ENCODE measurements at places on chromosomes 3 and 15.

- no peak for DNase-seq
These were observed 40.5 kb upstream of the CDV3 start for GRCh38 chr3:133532951-133533350.

DNA sequence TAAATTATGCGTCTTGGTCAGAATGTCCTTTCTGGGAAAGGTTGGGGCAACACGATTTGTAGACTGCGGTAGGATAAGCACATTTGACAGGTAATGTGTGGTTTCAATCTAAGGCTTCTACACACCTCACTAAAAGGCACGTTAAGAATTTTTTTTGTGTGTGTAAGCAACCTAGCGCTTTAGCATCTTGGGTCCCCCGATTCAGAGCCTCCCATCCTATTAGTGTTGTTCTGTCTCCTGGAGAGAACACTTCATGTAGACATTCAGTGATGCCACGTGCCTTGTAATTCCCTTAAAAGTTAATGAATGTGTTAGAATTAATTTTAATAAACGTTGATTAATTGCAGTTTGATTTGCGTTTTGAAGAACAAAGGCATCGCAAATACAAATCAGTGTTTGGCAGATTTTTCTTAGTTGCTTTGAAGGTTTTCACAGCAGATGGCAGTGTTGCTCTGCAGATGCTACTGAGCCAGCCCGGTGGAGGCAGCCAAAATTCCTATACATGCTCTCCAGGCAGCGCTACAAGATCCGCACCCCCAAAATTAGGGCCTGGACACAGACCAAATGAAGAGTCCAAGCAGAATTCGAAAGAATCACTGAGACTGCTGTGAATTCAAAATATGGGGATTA is 63.5 kb downstream of the OTOL1 start:
- no peak for DNase-seq

- DNase-seq, result no peak
These were observed 363 bp downstream of the GTF2E1 start for GRCh38 chr3:120742849-120743365.

GRCh38 chr3:66723231-66723630 is 222.4 kb upstream of the LRIG1 start:
- no peak for DNase-seq

GRCh38 chr15:64559243-64559642 is 98.9 kb downstream of the ZNF609 start:
- DNase-seq, result no peak

GRCh38 chr3:23496165-23496564 is 293.0 kb downstream of the UBE2E2 start:
- no peak for DNase-seq

- DNase-seq, result no peak
These were observed 4.0 kb downstream of the MNS1 start for GRCh38 chr15:56460947-56461346.

DNA sequence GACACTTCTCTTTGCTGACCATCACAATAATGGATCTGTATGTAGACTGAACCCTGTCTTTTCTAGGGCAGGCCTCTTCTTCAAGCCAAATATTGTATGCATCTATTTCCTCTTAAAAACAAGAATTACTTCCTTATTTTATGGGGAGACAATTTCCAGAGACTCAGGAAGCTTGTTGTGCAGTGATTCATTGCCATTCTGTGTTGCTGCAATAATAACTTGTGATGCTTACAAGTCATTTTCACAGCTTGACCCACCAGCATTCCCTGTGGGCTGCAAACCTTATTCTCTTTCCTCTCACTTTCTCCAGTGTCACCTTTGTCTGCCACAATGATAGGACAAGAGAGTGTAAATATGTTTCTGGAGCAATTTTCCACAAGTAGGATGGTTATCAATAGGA is 276.7 kb upstream of the SGO1 start:
- DNase-seq, result no peak

- DNase-seq, result no peak
These were observed 14.5 kb downstream of the GP5 start for GRCh38 chr3:194384569-194385001.

GRCh38 chr3:48275287-48276027 is 34.6 kb downstream of the ZNF589 start:
- DNase-seq, result no peak

DNA sequence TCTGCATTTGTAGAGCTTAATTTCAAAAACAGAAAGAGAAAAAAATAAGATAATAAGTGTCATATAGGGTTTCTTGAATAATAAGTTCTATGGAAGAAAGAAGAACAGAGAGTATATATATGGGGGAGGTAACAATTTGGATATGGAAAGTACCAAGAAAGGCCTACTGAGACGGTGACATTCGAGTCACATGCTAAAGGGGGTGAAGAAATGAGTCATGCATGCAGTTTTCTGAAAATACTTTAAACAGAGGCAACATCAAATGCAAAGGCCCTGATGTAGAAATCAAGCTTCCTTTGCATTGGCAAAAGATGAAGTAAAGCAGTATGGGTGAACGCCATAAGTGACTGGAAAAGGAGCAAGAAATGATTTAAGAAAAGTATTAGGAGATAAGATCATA is 371.6 kb upstream of the ZNF385D start:
- no peak for DNase-seq

DNA sequence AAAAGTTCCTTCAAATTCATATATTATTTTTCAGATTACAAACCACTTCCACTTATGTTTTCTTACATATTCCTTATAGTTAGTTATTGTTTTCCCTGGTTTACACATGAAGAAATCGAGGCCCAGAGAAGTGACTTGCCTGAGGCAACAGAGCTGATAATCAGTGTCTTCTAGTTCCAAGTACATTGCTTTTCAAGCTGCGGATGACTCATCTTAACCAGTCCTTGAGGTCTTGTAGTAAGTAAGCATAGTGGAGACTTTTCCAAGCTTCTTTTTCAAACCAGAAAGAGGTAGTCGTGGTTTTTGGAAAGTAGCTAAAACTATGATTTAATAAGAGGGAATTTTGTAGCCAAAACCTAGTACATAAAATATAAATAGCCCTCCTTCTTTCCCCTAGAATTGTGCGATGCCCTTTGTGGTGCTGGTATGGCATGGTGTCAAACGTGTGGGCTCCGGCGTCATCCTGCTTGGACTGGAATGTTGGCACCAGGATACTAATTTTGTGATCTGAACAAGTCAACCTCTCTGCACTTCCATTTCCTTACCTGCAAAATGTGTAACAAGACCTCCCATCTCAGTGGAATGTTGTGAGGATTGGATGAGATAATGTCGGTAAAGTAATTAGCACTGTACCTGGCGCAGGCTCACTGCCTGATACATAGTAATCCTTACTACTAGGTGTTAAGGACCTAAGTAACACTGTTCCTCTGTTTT is 19.0 kb upstream of the DLG1 start:
- DNase-seq, result no peak

DNA sequence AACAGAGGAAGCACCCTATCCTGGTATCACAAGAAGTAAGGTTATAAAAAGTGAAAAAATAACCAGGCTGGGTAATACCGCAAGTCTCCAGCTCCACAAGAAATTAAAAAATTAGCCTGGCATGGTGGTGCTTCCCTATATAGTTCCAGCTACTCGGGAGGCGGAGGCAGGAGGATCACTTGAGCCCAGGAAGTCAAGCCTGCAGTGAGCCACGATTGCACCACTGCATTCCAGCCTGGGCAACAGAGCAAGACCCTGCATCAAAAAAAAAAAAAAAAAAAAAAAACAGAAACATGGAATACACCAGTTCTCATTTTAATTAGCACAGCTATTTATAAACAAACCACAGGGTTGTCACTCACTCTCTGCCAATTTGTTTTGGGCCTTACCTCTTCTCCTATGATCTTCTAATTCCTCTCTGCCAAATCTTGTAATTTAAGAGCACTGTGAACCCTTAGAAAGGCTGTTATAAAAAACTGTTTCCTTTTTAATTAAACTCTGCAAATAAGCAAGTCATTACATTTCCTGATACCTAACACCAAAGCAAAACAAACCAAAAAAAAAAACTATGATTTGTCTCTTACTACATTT is 22.6 kb downstream of the DCUN1D1 start:
- no peak for DNase-seq

GRCh38 chr15:45402162-45402954 is 24.0 kb upstream of the GATM start:
- peak; percentile 83 for DNase-seq

- no peak for DNase-seq
These were observed at the start of gene SPRED1 for GRCh38 chr15:38252481-38253350. TSS of gene SPRED1 (plus strand) at chr15:38252836. CDS start at chr15:38253186, 350 bp downstream.

DNA sequence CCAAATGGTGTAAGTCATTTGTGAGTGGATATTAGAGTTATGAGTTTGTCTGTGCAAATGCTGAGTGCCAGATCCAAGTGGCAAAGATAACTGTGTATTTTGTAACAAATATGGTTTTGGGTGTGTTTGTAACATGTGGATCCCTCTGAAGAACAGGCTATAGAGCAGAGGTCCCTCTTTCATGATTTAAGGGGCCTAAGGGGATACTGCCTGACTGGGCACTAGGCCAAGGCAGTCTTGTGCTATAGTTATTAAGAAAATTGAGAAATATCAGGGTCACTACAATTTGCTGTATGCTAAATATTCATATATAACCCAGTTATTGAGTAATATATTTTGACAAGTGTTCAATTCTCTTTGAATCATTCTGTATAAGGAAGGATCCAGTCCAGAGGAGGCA is 555.6 kb upstream of the RGMA start:
- DNase-seq, result no peak

DNA sequence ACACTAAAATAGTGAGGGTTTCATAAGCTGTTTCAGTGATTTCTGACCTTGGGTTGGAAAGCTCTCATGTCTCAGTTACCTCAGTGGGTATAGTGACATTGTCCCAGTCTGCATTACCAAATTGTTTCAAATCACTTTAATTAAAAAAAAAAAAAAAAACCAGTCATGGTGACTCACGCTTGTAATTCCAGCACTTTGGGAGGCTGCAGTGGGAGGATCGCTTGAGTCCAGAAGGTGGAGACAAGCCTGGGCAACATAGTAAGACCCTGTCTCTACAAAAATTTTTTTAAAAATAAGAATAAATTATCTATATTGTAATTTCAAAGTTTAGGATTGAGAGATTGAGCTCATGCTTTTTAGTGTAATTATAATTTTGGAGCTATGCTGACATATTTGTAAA is 78.0 kb downstream of the MBNL1 start:
- DNase-seq, result no peak

GRCh38 chr3:115922681-115923347 is 299.5 kb downstream of the GAP43 start:
- no peak for DNase-seq

DNA sequence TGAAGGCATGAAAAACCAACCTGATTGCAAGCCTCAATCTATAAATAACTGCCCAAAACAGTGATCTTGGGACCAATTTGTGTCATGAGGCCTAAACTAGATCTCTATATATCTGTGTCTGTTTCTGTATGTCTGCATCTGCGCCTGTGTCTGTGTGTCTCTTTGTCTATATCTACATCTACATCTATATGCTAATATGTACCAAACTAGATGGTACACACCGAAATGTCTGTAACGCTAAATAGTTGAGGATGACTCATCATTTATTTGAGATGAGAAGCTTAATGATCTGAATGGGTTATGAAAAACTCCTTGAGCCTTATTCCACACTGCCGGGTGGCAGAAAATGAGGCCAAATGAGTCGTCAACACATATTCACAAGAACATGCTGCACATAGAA is 982.3 kb downstream of the ROBO2 start:
- no peak for DNase-seq

- DNase-seq, result no peak
These were observed 156.8 kb upstream of the ICE2 start for GRCh38 chr15:60635507-60636352.

- DNase-seq, result no peak
These were observed 150.2 kb upstream of the BHLHE40 start for GRCh38 chr3:4829031-4829394.

- no peak for DNase-seq
These were observed 1.3 kb downstream of the FAM43A start for GRCh38 chr3:194686816-194687637.

- no peak for DNase-seq
These were observed 506.2 kb upstream of the IL12A start for GRCh38 chr3:159482241-159482993.

DNA sequence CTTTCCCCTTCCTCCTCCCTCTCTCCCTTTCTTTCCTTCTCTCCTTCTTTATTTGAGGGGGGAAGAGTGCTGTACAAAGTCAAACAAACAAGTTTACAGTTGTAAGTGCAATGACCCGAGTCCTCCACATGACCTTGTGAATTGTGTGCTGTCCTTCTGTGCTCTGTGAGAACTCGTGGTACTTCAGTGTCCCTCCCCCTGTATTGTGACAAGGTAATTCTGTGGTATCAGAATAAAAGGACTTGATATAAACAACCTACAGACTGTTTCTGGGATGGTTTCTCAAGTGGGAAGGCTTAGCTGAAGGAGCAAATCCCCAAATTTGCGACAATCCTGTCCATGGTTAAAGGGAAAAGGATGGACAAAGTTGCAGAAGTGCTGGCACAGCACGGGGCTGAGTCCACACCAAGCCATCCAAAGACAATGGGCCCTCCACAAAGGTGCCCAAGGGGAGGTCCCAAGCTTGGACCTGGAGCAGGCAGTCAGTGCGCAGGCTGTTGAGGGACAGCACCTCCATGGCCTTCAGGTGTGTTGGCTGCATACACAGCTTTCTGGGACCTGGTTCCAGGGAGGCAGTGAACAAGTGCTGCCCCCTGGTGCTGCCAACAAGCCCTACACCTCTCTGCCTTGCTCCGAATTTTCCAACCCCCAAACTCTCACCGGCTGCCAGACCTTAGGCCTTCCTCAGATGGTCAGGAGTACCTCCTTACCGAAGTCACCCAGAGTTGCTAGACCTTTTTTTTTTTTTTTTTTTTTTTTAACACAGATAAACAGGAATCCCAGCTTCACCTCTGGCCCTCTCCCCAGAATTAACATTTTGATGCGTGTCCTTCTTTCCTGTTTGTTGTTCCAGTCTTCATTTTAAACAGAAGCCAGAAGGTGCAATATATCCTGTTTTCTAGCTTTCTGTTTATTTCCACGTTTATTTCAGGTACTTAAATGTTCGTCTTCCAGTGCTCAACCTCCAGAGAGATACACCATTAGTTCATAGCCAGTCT is 2.6 kb upstream of the APEH start:
- DNase-seq, result peak; percentile 69

DNA sequence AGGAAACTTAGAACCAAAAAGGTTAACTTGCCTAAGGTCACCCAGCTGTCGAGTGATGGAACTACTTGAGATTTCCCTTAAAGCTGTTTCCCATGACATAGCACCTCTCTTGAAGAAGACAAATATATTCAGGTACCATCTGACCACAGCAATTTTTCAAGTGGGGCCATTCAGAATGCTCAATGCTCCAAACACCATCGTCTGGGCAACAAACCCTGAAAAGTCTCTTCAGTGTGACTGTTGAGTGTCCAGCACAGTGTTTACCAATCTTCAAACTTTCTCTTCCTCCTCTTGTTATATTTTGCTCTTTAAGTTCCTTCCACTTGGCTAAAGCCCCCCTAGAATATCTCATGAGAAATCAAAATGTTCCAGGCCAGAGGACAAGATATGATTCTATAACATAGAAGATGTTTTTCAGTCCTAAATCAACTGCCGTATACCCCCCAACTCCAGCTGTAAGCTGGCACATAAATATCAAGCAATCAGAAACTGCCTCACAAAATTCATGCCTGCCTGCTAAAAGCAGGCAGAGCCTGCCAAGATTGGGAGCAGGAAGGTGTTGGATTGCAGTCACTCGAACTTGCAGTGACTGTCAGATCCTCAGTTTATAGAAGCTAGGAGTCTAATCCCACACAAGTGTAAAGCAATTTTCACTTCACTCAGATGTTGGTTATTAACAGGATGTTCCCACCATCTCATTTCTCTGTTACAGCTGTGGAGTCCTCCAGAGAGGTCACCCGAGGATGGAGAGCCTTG is 230.5 kb upstream of the MRPL3 start:
- no peak for DNase-seq

- peak; percentile 63 for DNase-seq
These were observed 27.0 kb upstream of the DENND4A start for GRCh38 chr15:65818927-65819562.

GRCh38 chr15:98760112-98760826 is 111.9 kb downstream of the IGF1R start:
- no peak for DNase-seq
